Activated gamma-delta T cell treated with Interleukin-2 at 50 U/mL for 16 hours (primary cell): ENCODE measurements at places on chromosomes 16 and 17.

GRCh38 chr16:67877064-67877463 lies 4.2 kb downstream of the EDC4 start:
- DNase-seq = no peak

- DNase-seq = no peak
These were observed 54.4 kb downstream of the TAOK1 start for GRCh38 chr17:29444589-29444988.

DNA sequence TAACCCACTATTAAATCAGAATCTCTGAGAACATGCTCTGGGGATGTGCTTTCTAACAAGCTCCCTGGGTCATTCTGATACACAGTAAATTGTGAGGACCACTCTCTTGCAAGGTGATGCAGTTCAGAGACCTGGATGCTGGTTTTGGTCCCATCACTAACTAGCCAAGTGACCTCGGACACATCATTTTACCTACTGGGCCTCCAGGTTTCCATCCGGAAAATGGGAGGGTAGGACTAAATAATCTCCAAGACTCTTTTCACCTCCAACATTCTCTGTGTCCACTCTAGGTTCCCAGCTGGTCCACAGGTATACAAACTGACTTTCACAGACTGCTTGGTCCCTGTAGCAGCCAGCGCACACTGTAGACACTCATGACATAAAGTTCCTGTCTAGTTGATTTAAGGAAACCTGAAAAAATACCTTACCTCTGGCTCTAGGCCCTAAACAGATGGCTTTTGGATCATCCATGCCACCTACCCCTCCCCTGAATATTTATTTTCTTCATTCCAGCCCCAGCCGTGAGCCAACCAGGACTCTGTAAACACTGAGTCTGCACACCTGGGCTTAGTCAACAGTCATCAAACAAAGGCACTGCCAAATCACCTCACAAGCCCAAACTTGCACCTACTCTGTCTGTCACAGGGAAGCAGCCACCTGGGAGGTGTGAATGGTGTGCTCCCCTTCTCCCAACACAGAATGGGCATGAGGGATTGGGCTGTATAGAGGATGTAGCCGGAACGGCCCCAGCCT lies 51.3 kb upstream of the MRPS23 start:
- no peak for DNase-seq

- DNase-seq = peak; percentile 81
These were observed 11.5 kb downstream of the CCL16 start for GRCh38 chr17:35969558-35970380.

DNA sequence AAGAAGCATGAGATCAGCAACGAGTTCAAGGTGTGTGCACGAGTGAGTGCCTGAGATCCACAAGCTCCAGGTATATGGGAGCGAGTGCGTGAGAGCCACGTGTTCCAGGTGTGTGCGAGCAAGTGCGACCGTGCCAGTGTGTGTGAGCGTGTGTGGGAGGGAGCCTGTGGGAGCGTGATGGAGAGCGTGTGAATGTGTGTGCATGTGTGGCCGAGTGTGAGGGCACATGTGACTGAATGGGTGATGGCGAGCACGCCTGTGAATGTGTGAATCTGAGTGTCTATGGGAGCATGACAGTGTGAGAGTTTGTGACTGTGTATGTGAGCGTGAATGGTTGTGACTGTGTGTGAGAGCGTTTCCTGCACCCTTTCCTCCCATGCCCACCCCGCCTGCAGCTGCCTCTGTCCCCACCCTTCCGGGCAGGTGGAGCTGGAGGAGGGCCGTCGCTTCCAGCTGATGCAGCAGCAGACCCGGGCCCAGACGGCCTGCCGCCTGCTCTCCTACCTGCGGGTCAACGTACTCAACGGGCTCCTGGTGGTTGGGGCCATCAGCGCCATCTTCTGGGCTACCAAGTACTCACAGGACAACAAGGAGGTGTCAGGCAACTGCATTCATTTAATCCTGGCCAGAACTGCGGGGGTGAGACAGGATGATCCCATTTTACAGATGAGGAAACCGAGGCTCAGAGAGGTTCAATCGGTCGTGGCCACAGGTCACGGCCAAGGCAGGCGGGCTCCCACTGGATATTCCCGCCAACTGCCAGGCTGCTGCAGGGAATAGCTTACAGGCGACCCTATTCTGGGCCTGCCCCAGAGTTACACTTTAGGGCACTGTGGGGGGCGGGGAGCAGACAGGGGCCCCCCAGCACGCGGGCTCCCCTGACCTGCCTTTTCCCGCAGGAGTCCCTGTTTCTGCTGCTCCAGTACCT lies 3.7 kb downstream of the TMC8 start:
- DNase-seq = peak; percentile 78

DNA sequence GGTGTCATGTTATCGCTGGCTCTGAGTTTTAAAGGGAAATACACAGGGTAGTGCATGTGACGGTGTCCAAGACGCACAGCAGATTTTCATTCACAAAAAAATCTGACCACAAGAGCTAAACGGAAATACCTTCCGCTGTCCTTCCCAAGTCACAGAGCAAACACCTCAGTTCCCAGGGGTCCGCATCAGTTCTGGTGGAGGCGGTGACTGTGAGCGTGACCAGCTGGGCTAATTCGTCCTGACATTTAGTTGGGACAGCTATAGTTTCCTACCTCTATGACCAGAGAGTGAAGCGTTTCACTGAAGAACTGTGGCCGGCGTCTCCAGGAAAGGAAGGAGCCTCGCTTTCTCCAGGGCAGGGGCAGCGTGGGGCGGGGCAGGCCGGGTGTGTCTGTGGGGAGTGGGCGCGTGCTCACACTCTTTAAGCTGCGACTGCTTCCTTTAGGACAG lies 10.5 kb upstream of the FASN start:
- no peak for DNase-seq

- no peak for DNase-seq
These were observed 151.5 kb upstream of the DYNLRB2 start for GRCh38 chr16:80389338-80389737.

- no peak for DNase-seq
These were observed 44.2 kb downstream of the NUP93 start for GRCh38 chr16:56774016-56774680.

GRCh38 chr17:63830904-63831491 lies 3.5 kb upstream of the FTSJ3 start:
- DNase-seq = no peak

DNA sequence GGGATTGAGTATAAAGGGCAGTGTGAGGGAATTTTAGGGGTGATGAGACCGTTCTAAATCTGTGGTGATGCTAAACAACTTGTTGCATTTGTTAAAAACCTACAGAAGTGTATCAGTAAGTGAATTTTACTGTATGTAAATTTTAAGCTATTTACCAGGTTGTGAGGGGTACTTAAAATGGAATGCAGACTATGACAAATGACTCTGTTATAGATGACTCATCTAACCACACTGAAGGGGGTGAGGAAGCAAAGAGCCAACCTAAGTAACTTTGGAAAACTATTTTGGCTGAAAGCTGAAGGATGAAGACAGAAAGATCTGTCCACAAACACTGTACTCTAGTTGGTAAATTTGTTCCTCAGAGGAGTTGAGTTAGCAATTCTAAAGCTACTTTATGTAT lies 5.3 kb upstream of the MKS1 start:
- DNase-seq = no peak

GRCh38 chr17:3513305-3514035 lies 37.7 kb downstream of the ASPA start:
- no peak for DNase-seq

GRCh38 chr17:32124985-32125847 lies 17.1 kb upstream of the RHOT1 start:
- no peak for DNase-seq

- DNase-seq = peak; percentile 62
These were observed 12.9 kb upstream of the SEC14L1 start for GRCh38 chr17:77127735-77128361.

DNA sequence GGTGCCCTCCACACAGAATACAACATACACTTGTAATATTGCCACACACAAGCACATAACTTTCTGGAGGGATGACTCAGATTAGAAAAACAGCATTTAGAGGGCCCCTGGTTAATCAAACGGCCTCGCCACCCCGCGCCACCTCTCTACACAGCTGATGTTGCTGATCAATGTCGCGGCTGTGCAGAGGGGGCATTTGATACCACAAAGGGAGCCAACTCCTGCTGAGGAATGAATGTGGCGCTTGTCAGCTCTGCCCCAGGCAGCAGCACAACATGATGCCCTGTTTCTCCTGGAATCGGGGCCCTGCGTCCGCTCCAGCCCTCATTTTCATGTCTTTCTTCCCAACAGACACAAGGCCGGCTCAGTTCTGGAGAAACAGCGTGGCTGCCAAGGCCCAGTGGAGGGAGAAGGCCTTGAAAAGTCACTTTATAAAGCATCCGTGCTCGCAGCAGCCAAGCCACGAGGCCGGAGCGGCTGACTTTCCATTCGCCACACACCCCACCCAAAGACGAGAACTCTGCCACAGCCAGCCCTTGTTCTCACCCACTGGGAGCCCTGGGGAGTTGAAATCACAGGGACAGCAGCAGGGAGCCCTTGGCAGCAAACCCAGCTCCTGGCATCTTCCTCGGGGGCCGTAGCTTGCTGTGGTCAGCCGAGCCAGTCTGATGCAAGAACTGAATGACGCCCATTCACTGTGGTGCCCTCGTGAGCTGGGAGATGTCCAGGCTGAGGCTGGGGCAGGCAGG lies 65.6 kb downstream of the XYLT1 start:
- DNase-seq = no peak

DNA sequence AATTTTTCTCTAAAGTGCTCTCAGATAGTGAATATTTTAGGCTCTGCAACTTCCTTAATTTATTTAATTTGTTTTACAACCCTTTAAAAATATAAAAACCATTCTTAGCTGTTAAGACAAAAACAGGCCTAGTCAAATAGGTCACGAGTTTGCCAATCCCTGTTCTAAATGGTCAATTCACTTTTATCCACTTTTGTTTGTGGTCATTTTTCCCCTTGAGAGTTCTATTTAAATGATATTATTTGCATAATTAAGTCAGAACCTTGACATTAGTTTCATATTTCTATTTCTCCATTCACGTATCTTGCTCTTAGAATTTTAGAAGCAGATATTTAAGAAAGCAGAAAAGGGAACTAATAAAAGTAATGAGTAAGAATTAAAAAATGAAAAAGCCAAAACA lies 4.0 kb downstream of the AMFR start:
- DNase-seq = no peak

DNA sequence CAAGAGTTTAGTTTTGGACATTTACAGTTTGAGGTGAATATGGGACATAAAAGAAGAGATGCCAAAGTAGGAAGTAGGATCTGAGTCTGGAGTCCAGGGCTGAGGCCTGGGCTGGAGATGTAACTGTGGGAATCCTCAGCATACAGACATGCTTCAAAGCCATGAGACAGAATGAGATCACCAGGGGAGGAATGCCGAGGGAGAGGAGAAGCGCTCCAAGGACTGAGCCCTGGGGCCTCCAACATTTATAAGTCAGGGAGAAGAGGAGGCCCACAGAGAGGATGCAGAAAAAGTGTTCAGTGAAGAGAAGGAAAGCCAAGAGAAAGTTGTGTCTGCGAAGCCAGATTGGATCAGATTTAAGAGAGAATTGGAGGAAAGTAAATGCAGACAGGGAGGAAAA lies 277.5 kb upstream of the MYOCD start:
- DNase-seq = no peak

- DNase-seq = no peak
These were observed 524 bp downstream of the STRADA start for GRCh38 chr17:63741143-63741407.

DNA sequence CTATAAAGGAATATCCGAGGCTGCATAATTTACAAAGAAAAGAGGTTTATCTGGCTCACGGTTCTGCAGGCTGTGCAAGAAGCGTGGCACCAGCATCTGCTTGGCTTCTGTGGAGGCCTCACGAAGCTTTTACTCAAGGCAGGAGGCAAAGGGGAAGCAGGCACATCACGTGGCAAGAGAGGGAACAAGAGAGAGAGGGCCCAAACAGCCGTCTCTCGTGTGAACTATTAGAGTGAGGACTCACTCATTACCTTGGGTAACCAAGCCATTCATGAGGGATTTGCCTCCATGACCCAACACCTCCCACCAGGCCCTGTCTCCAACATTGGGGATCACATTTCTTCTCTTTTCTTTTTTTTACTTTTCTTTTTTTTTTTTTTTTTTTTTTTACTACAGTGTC lies 7.5 kb upstream of the ALKBH5 start:
- DNase-seq = no peak

DNA sequence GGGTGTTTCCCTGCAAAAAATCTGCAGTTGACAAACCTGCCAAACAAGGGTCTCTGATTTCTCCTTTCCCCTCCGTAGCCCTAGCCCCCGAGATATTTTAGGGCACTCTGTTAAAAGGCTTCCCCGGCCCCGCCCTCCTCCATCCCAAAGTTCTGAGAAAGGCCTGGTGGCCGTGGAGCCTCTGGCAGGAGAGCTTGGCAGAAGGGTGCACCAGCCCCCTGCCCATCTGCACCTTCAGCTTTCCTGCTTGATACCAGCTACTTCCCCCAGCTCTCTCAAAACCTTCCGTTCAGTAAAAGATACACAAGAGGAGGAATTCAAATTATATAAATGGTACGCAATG lies 711 bp upstream of the CANT1 start:
- DNase-seq = no peak

GRCh38 chr16:25060920-25061319 lies 45.8 kb upstream of the ARHGAP17 start:
- DNase-seq = peak; percentile 28

DNA sequence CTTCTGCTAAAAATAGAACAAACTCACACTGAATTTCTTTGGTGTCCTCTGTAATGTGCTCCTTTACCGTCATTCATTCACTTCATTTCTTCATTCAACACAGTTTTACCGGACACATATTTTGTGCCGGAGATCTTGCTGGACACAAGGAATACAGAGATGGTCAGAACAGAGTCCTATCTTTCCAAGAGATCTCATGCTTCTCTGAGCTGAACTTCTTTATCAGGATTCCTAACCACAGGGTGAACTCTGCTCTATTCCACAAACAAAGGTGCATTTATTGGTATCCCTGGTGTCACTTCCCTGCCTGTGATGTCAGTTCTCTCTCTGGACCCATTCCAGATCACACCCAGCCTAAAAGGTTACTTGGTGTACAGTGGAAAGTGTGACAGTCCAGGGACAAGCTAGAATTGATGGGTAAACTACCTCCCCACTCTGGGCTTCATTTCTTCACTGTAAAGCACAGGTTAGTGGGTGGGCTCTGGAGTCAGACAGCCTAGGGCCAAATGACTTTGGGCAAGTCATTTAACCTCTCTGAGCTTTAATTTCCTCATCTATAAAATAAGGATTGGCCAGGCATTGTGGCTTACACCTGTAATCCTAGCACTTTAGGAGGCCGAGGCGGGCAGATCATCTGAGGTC lies 4.2 kb downstream of the IFI35 start:
- DNase-seq = no peak

- no peak for DNase-seq
These were observed 96.6 kb downstream of the SPECC1 start for GRCh38 chr17:20105539-20106280.
